ENCODE measurements at places on chromosomes 7 and 10.

DNA sequence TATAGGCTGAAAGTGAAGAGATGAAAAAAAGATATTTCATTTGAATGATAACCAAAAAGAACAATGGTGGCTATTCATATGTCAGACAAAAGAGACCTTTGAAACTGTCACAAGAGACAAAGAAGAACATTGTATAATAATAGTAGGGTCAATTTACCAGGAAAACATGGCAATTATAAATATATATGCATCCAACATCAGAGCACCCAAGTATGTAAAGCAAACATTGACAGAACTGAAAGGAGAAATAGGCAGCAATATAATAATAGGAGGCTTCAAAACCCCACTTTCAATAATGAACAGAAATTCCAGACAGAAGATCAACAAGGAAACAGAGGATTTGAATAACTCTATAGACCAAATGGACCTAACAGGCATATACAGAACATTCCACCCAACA, 876.2 kb downstream of the GRID1 start:
- DNase-seq, result no peak

GRCh38 chr7:27958933-27959548, 219.1 kb downstream of the TAX1BP1 start:
- DNase-seq, result no peak

DNA sequence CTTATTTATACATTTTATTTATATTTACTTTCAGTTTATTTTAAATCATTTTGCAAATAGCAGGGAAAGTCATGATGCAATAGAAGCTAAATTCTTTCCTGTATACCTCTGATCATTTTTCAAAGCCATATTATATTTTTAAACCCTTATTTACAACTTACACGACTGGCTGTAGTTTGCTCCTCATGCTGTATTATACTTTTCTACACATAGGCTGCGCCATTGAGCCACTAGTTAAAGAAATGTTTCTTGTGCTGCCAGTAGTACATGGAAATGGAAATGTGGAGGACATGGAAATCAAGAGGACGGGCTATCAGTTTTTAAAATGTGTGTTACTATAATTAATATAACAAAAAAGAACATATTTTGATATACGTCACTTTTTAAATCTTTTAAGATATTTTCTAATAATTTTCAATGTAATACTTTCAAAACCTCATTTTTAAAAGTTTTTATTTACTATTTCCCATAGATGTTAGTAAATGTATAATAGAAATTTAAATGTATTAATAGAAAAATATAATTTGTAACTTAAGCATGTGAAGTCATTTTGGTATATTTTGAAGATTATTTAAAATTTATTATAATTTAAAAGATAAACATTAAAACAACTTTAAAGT, 118.5 kb downstream of the VTI1A start:
- no peak for DNase-seq

- DNase-seq, result no peak
These were observed 9.3 kb upstream of the PNLIPRP3 start for GRCh38 chr10:116418389-116418788.

DNA sequence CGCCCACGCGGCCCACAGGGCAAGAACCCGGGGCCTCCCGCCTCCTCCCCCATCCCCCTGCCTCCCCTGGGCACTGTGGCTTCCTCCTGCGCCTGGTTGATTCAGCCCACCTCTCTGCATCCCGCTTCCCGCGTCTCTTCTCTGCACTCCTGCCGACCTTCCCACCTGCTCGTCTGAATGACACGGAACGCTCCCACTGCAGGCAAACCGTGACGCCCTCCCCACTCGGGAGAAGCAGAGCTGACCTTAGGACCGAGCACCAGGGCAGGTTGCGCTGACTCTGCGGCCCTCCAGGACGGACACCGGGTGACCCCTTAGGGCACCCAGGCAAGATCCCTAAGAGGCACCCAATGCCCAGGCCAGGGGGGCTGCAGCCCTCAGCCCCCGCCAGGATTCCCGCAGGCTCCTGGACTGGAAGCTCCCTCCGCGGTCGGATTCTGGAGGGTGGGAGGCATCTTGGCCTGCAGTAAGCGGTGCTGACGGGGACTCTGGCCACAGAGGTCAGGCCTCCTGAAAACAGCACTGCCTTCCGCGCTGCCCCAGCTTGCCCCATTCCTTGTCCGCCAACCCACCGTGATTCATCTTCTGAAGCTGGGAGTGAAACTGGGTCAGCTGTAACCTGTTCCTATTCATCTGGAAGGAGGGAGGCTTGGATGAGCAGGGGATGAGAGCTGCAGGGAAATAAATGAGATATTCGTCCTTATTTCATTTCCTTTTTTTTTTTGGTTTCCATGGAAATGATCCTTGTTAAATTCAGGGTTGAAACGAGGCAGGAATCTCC, 990 bp downstream of the CALML3 start:
- DNase-seq, result no peak

DNA sequence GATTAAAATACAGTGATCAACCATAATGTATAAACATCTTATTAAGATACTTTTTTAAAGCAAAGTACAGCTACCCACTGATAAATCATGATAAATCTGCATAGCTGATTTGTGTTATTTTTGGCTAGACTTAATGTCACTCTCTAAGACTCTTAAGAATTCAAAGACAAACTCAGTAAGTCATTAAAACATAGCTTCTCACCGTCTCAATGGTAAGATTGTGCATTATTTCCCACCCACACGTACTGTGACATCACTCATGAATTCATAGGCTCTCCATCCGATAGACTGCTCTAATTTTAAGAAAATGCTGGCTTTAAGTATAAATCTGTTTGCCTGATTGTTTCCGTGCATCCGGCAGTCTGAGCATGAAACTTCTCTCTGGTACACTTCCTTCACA, 266.1 kb downstream of the GLI3 start:
- no peak for DNase-seq

DNA sequence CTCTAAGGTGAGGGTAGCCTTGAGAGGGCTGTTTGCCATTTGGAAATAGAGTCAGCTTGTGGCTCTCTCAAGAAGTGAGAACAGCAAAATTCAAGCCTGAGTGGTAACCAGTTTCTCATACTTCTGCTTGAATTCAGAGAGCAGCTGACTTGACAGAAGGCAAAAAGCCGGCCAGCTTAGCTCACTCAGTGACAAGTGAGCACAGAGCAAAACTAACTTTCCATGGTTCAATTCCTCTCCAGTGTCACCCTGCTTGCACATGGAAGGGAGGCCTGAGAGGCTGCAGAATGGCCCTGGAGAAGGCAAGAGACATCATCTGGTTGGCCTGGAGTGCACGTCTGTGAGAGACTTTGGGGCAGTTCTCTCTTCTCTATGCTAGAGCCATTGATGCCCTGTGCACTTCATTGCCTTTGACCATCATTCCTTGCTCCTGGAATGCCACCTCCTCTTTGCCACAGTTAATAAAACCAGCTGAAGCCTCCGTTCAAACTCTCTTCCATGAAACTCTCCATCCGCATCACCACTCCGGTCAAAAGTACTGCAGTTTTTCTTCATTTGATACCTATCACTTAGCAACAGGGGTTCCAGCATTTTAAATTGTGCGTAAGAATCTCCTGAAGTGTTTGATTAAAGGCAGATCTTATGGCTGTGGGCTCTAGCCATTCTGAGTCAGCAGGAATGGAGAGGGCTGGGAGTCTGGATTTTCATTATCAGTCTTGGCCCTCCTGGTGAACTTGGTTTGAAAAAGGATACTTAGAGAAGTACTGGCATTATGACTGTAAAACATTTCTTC, 69.8 kb upstream of the PIK3CG start:
- DNase-seq, result no peak

- DNase-seq, result no peak
These were observed 91.5 kb downstream of the CUL1 start for GRCh38 chr7:148790131-148790726.

DNA sequence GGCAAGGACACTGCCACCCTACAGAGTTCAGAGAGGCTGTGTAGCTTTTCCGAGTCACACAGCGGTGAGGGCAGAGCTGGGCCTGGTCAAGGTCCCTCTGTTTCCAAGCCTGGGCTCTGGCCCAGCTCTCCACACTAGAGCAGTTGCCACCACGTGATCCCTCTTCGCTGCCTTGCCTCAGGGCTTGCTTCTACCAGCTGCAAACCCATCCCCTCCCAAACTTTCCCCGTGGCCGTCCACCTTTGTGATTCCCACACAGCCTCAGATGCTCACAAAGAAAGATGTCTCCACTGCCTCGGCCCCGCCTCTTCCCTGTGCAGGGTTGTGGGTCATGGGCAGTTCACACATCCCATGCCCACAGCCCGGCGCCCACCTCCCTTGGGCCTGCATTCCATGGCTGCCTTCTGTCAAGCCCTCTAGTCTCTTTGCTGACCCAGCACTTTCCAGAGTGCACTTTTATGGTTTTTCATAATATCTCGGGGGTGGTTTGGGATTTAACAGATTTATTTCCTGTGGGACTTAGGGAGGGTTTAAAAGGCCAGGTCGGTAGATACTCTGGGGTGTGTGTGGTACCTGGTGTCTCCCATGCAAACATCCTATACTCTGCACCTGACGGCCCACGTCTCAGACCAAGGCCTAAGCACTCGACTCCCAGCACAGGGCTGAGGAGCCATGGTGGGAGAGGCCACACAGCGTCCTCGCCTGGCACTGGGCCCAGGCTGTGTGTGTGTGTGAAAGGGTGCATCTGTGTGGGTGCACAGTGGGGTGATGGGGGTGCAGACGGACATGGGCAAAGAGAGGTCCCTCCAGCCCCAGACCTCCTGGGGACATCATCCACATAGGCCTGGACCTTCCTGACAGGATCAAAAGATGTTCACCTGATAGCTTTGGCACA, 59.6 kb downstream of the PKD1L1 start:
- DNase-seq, result no peak

- no peak for DNase-seq
These were observed 12.8 kb downstream of the CDHR3 start for GRCh38 chr7:105975770-105976417.

DNA sequence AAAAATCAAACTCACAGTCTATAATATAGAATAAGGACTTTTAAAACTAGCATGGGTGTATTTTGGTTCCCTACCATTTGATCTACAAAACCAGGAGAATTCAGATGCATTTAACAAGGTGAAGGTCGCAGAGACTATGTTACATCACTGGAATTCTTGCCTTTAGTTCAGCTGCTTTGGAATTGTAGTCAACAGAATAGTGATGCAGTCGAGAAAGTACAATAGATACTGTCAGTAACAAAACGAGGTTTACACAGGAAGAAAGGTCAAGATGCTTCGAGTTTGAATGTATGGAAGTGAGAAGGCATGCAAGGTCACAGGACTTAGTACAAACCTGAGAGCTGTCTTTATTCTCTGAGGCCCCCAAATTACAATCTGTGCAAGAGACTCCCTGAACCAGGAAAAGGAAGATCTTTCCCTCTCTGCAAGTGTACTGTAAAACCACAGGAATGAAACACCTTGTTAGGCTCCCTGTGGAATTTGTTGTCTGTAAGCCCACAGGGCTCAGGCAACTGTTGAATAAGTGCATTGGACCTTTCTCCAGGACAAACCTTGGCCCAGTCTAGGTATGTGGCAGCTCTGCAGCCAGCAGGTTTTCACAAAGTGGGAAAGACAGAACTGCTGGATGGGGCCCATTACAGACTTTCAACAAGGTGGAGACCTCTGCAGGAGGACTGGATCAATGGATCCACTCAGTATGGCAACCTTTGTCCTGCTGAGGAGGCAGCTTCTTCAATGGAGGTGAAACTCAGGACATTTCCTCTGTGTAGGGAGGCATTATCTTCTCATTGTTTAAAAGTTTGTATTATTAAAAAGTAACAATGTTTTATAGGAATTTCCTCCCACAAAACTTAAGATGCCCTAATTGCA, 101.1 kb upstream of the GSDME start:
- no peak for DNase-seq

GRCh38 chr7:43868681-43869005, 674 bp downstream of the MRPS24 start:
- no peak for DNase-seq

GRCh38 chr7:36863901-36864701, 139.8 kb upstream of the AOAH start:
- DNase-seq, result no peak

DNA sequence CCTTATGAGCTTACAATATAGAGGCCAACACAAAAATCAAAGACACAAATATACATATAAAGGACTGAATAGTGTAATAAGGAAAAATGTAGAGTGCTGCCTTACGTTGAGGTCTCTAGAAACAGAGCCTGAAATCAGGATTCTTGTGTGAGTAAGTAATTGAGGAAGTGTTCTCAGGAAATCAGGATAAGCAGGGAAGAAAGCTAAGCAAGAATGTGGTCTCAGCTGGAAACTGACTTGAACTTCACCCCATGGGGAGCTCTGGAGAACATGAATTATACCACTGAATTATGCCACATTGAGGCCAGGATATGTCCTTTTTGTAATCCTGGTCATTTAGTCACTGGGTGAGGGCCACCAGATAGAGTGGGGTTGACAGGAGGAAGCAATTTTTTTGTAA, 191.9 kb downstream of the ETV1 start:
- DNase-seq, result no peak

DNA sequence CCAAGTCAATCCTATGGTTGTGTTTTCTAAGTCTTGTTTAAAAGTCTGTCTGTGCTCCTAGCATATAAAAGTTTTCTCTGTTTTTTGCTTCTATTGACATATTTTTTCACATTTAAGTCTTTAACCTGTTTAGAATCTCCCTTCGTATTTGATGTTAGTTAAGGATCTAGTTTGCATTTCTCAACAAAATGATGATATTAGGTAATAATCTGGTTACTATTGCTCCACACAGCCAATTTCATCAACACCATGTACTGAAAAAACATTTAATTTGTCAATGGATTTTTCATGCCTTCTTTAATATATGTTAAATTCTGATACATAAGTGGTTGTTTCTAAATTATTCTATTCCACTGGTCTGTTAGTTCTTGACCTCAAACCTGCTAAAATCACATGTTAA, 17.5 kb upstream of the TSGA13 start:
- no peak for DNase-seq

- DNase-seq, result no peak
These were observed 224.2 kb downstream of the XPNPEP1 start for GRCh38 chr10:109698882-109699664.

- DNase-seq, result no peak
These were observed 145.1 kb downstream of the GNAI1 start for GRCh38 chr7:80279760-80280159.

DNA sequence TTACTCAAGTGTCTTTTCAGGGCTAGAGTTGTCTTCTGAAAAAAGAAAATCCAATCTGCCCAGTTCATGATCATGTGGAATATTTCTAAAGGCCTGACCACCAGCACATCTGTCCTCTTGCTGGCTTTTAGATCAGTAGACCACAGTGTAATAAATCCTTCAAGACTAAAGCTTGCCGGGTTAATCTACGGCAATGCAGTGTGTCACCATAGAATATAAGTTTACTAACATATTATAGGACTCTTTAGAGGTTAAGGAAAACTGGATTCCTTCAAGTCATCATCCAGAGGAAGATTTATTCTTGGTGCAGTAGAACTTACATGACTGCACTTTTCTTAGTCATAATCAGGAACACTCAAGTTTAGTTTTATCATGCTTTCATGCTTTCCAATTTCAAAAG, 349.5 kb downstream of the SEMA3D start:
- no peak for DNase-seq

DNA sequence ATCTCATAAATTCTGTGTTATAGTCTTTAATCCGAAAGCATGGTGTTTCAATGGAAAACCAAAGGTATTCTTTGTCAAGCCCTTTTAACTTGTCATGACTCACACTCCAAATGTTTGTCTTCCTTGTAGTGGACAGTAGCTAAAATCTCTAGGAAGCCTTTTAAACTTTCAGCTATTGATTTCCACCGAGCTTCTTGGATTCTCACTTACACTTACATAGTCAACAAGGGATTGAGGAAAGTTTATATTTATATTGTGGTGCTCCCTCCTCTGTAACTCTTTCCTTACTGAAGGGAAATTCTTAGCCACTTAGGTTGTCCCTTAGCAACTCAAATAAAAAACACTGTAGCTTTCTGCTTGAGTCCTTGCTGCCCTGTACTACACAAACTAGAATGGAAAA, 31.2 kb upstream of the GPR37 start:
- no peak for DNase-seq

- DNase-seq, result no peak
These were observed 953.3 kb downstream of the XPNPEP1 start for GRCh38 chr10:108970016-108970415.

Data from right lobe of liver (tissue), 6 donors.